H54 (cell line): ENCODE measurements at places on chromosomes 5 and 9.
A peak's percentile ranks its signal among the peaks of the same experiment; 100 is the strongest.

DNA sequence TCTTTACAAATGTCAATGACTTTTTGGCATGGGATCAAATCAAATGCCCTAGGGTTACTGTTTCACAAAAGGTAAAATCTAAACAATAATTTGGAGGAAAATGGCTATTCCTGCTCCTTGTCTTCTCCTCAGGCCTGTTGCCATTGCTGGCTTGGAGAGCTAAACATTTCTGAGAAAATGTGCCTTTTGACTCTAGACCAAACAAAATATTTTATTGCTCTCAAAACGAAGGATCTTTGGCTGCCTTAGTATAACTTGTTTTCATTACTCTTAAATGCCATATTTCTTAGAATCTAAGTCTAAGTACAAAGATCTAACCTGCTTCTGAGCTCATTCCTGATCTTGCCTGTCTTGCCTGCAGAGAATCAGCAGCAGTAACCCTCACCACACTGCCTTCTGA is 116.6 kb downstream of the MUSK start:
- DNase-seq, result no peak

GRCh38 chr5:33806738-33807442 is 84.9 kb downstream of the ADAMTS12 start:
- DNase-seq, result no peak

DNA sequence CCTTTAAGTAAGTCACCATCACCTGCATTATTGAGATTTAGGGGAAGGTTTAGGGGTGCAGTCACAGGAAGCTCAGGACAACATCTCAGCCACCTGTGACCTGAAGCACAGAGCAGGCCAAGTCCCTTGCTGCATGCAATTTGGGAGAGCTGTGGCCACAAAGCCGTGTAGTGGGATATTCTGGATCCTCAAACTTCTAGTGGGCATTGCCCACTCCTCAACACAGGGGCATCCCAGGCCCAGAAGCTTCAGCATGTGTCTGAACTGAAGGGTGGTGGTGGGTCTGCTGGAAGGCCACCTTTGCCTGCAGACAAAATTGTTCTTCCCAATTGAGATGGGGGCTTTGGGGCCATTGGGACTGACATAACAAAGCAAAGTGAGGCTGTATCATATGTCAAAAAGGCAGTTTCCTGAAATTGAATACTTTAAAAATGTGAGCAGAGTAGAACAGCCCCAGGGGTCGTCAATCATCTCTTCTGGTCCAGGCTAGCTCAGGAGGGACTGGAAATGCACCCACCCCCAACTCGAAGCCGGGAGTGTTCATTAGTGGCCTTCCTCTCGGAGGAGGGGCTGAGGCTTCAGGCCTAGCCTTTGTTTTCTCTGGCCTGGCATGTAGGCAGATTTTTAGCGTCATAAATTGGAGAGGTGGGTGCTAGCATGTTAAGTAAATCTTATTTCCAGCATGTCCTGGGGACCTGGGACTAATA is 2.8 kb upstream of the GADD45G start:
- DNase-seq, result no peak

GRCh38 chr5:143110591-143110990 is 292.9 kb downstream of the NR3C1 start:
- DNase-seq, result no peak

GRCh38 chr9:96241391-96241809 is 60.6 kb downstream of the HSD17B3 start:
- no peak for DNase-seq

DNA sequence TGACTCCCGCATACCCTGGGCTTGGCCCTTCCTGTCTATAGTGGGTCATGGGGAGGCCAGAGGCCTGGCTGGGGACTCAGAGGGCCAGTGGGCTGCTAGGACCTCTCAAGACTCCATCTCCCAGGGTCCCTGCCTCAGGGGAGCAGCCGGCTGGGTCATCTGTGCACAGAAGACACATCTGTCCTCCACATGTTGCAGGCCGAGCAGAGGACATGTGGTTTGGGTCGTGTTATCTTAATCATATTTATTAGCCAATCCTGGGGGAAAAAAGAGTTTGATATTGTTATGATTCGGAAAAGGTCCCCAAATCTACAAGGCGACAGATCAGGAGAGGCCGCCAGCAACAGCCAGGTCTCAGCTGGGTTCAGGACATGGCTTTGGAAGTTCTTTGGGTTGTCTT is 14.4 kb downstream of the LMX1B start:
- no peak for DNase-seq

DNA sequence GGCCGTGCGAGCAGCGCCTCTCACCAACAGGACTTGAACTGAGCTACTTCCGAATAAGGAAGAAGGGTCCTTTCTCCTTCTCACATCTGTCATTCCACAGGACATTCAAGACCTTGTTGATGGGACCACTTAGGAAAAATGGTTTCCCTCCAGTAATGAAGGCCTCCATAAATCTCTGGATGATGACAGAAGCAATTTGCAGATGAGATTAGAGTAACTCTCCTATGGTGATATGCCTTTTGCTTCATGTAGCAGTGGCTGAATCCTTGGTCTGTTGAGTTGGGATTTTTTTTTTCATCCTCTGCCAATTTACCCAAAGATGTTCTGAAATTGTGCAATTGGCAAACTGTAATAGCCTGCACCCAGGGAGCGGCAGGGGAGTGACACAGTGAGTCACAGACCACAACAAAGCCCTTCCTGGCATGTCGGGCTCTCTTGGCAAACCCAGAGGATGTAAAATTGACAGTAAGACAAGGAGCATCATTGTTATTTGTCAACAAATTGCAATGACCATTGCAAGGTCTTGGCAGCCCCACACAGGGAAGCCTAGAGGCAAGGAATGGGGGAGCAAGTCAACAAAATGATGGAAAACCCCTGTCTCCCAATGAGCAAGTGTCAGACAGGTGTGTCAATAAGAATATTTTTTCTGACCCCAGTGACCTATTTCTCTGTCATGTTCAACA is 275.9 kb downstream of the ACTL7B start:
- peak; percentile 42 for DNase-seq

GRCh38 chr9:125066839-125067619 is 76.3 kb downstream of the SCAI start:
- no peak for DNase-seq

DNA sequence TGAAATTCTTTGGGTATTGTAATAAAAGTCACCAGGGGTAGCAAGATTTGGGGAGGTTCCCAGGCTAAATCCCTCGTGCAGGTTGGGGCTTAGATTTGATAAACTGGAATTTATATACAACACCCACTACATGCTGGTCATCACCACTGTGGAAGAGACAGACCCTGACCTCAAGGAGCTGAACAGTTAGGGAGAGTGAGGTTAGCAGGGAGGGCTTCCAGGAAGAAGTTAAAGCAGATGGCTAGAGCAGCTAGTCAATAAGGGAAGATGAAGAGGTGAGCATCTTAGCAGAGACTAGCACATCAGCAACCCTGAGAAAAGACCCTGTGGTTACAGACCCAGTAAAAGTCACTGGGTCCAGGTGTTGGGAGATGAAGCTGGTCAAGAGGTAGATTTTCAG is 6.4 kb downstream of the CTSL start:
- DNase-seq, result no peak

- DNase-seq, result no peak
Observed at GRCh38 chr9:134315716-134316448, 10.4 kb upstream of the RXRA start.

DNA sequence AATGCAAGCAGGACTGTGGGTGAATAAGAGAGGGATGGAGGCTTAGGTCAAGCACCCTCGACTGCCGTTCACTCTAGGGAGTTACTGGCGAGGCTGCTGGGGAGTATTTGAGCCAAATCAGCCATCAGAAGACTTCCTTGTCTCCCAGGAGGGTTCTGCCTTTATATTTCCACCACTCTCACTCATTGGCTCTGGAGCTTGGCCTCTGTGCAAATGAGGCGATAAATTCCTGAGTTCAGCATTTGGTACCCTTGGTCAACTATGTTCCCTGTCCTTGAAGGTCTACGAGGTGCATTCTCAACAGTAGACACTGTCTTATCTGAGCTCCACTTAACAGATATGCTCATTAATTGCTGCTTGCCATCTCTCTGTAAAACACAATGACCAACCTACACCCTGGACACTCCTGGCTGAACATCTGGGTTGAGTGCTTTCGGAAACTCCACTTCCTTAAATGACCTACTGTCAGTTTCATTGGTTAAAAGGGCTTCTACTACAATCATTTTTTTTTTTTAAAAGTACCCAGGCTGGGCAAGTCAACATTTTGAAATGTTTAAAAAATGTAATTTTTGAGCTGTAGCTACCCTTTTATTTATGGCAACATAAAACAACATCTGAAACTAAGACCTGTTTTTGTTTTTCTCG is 153.2 kb downstream of the NTRK2 start:
- DNase-seq, result no peak

DNA sequence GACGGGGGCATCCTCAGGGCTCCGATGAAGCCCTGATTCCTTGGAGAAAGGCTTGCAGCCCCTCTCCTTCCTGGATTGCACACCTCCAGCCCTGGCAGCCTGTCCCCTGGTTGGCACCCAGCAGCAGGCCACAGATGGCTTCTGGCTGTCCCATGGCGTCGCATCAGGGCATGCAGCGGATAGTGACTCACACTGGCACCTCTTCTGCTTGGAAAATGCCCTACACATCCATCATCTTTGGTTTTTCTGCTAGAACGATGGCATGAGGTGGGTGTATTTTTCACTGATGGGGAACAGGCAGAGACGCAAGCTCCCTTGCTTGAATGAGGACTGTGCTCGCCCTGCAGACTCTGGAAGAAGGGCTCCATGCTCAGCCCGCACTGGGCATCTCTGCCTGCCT is 23.2 kb upstream of the IER5L start:
- DNase-seq, result no peak

DNA sequence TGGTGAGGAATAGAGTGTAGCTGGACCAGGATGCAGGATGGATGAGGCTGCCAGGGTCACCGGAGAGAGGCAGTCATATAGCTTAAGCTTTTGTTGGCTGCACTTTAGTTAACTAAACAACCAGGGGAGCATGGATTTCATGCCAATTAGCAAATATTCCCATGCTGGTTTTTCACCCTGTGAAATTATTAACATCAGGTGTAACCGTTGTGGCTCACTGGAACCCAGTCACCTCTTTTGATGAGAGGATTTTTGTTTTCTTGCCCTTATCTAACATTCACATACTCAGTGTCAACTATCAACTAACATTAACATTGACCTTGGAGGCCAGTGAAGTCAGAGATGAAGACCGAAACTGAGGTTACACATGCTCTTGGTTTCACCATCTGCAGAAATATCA is 97.2 kb upstream of the BASP1 start:
- DNase-seq, result no peak

- no peak for DNase-seq
Observed at GRCh38 chr9:85158512-85158911, 489.0 kb downstream of the NTRK2 start.

GRCh38 chr5:111840036-111840674 is 83.2 kb upstream of the NREP start:
- DNase-seq, result no peak

DNA sequence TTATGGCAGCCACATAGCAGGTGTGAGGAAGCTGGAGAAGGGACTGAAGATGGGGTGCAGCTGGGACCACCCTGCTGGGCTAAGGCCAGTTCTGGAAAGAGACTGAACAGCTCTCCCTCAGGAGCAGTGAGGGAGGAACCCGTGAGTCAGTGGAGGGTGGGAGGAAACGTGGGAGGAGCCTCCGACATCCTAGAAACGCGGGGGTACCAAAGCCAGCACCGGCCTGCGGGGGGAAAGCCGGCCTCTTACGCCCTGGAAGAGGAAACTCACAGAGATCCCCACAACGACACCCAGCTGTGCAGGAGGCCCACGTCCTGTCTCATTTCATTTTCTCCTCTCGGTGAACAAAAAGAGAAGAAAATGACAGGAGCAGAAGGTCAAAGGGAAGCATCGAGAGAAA is 185.8 kb upstream of the IRX4 start:
- DNase-seq, result no peak

GRCh38 chr5:88890070-88890781 is 7.2 kb upstream of the MEF2C start:
- no peak for DNase-seq

DNA sequence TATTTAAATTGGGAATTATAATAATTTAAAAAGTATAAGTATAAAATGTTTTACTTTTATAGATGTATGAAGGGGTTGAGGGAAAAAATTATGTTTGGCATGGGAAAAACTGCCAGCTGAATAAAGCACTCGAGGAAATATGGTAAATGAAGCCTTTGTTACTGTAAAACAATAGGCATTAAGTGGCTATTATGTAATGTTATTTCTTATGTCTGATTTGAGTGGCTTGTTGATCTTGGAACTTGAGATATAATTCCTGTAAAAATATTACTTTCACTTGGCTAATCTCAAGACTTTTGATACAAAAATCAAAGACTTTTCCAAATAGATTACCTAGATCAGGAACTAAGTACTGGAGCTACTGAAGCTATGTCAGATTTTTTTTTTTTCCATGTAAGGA is 182.9 kb downstream of the CD180 start:
- DNase-seq, result no peak

GRCh38 chr5:119083679-119084078 is 12.8 kb downstream of the DMXL1 start:
- no peak for DNase-seq

DNA sequence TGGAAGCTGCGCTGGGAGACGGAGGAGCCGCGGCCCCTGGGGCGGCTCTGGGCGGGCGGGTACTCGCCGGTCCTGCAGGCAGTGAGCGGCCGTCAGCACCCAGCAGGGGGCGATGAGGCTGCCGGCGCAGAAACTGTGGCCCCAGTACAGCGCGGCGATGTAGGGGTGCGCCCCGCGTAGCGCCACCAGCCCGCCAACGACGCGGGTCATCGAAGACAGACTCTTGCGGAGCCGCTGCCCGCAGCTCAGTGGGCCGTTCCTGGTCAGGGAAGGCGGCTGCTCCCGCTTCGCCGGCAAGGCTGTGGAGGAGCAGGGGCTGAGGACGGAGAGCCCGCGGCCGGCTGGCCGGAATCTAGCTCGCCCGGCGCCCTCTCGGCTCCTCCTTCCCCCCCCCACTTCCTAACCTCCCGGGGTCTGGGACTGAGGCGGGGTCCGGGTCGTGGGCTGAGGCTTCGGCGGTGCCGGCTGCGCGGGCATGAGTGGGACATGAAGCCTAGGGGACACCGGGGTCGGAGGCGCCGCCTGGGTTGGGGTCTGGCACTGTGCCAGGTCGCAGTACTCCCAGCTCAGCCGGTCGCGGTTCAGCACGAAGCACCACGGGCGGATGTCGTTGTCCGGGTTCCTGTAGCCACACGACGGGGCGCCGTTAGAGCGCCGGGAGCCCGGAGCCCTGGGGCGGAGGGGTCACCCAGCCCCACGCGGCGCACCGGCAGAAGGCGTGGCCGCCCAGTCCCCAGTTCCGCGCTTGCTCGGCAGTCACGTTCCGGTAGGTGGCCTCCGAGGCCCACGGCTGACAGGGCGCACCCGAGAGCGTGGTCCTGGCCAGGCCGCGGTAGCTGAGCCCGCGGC is 3.6 kb upstream of the PFN3 start:
- peak; percentile 95 for DNase-seq
